H9 (cell line): ENCODE measurements at places on chromosomes 11 and 22. TPM values are rescaled to one million over a fixed set of nuclear protein-coding genes. Genes with fewer than 3 reads are reported as not detected.

GRCh38 chr22:37636186-37636948, 3.1 kb upstream of the SH3BP1 start:
- no peak overlapping the region for H3K27ac ChIP-seq
- peaks cover 8% of the 10 kb centered on the region for H3K36me3 ChIP-seq
- no peak for DNase-seq
- peaks cover 5% of the 10 kb centered on the region; the same call in 1 of the 2 replicates for H3K4me1 ChIP-seq
- H3K27me3 ChIP-seq, result no peaks in the 10 kb centered on the region

- H3K4me3 ChIP-seq, result no peak overlapping the region
- no peaks in the 10 kb centered on the region for H3K27me3 ChIP-seq
- H3K27ac ChIP-seq, result no peak overlapping the region
- peaks cover 10% of the 10 kb centered on the region; the same call in 1 of the 2 replicates for H3K4me1 ChIP-seq
- no peaks in the 10 kb centered on the region for H3K36me3 ChIP-seq
- DNase-seq, result no peak
Measured at GRCh38 chr11:92296138-92296515, 71.5 kb downstream of the FAT3 start.

- H3K36me3 ChIP-seq, result no peaks in the 10 kb centered on the region
- no peaks in the 10 kb centered on the region for H3K27me3 ChIP-seq
- H3K27ac ChIP-seq, result no peak overlapping the region
- no peak overlapping the region for H3K4me3 ChIP-seq
- H3K4me1 ChIP-seq, result no peaks in the 10 kb centered on the region
Measured at GRCh38 chr11:57054817-57055216, 66.1 kb downstream of the OR5AK2 start.

The MRPL23 gene
- 65.3 and 67.3 TPM in 2 replicates for total RNA-seq

The MS4A4E gene
- 0.42 TPM in 1 of 2 replicates, not detected in the other for total RNA-seq

GRCh38 chr22:46465345-46465720, 72.1 kb downstream of the CELSR1 start:
- H3K4me1 ChIP-seq, result no peaks in the 10 kb centered on the region
- H3K4me3 ChIP-seq, result no peak overlapping the region
- no peak for DNase-seq

- H3K36me3 ChIP-seq, result no peaks in the 10 kb centered on the region
- H3K4me3 ChIP-seq, result no peak overlapping the region
- no peak overlapping the region for H3K27ac ChIP-seq
- no peak for DNase-seq
- H3K27me3 ChIP-seq, result no peaks in the 10 kb centered on the region; the same call in 1 of the 2 replicates
Measured at GRCh38 chr11:2300936-2301630, 635 bp downstream of the C11orf21 start.

DNA sequence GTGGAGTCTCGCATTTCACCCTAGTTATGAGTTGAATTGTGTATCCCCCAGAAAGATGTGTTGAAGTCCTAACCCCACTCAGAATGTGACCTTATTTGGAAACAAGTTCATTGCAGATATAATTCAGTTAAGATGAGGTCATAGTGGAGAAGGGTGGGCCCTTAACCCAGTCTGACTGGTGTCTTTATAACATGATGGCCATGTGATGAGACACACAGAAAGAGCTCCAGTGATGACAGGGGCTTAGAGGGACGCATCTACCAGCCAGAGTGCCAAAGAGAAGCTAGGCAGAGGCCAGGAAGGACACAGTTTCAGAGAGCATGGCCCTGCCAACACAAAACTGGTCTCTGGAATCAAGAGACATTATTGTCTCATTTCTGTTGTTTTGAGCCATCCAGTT, 50.3 kb downstream of the LARGE1 start:
- DNase-seq, result no peak
- H3K4me3 ChIP-seq, result no peak overlapping the region
- peaks cover 3% of the 10 kb centered on the region; the same call in 1 of the 2 replicates for H3K36me3 ChIP-seq
- H3K4me1 ChIP-seq, result no peaks in the 10 kb centered on the region; the same call in 1 of the 2 replicates
- no peaks in the 10 kb centered on the region for H3K27me3 ChIP-seq

The OR5I1 gene
- not detected in 2 replicates for total RNA-seq

The IRAG1 gene
- total RNA-seq, result 2.4 and 3.3 TPM in 2 replicates

DNA sequence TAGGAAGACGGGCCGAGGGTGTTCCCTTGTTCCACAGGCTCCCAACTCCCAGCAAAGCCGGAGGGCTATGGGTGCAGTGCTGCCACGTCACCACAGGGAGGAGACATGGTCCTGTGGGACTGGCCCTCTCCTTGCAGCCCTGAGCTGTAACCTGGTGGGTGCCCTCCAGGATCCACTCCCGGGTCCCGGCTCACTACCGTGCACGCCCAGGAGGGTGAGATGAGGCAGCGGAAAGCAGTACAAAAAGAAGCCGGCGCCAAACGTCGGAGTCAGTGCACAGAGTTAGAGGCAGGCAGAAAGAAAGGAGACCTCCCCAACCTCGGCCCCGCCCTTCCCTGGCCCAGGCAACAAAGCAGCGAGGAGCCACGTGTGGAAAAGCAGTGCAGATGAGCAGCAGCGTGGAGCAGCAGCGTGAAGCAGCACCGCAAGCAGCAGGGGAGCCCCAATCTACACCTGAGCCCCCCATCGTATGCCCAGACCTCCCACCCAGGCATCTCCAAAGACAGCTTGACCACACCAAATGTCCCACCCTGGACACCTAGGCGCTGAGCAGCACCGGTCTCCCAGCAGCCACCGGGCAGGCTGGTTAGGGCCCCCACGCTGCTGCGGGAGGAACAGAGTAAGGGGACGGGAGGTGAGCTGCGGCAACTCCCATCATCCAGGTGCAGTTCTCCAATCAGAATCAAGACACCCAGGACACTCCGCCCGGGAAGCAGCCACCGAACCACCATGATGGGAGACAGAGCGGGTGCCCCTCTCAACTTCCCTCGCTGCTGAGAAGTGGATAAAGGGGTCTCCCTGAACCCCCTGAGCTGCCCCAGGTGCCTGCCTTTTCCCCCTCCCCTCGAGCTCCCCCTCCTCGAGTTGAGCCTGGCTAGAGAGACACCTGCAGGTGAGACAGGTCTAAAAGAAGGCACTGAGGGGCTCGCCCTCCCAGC, 28.8 kb downstream of the IGSF9B start:
- no peaks in the 10 kb centered on the region for H3K27me3 ChIP-seq
- H3K27ac ChIP-seq, result no peak overlapping the region
- no peaks in the 10 kb centered on the region for H3K4me1 ChIP-seq
- H3K36me3 ChIP-seq, result peaks cover 52% of the 10 kb centered on the region
- H3K4me3 ChIP-seq, result no peak overlapping the region; the same call in 2 of the 3 replicates

The GLYAT gene
- not detected in 2 replicates for total RNA-seq

The THY1 gene
- total RNA-seq, result 176 and 184 TPM in 2 replicates

DNA sequence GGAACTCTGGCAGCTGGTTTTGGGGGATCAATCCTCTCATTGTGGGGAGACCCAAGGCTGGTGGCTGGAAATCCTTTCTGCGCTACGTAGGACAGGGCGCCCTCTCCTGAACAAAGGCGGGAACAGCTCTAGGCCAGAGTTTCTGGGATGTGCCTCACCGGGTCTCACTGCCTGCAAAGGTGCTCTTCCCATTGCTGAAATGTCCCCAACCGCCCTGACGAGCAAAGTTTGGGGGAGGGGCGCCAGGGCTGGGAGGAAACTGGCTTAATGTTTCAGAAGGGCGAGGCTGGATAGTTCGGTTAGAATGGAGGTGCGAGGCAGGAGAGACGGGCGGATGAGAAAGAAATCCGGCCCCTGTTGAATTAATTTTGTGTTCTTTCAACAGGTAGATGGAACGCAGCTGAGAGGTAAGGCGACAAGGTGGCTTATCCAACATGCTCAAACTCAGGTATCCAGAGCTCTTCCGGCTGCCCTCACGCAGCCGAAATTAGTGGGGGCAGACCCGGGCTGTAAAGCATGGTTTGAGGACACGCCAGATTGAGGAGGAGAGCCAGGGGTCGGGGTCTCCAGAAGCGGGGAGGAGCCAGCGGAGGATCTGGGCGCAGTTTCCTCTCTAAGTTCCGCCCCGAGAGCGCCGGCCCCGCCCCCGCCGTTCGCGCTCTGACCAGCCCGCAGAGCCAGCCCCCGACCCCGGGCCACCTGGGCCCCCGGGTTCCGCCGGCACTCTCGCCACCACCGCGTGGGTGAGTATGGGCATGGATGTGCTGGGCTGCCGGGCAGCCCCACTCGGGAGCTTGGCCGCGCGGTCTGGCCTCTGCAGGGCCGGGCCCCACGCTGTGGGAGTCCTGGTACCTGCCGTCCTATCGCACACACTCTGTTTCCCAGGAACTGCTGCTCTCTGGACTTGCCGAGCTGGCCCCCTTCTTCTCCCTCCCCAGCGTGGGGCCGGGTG, at the start of gene PGAP2:
Gene PGAP2, plus strand, starts transcription at position 652 of the 952 bp plus-strand sequence. CDS start 2,700 bp downstream, outside the sequence.
- H3K27me3 ChIP-seq, result no peaks in the 10 kb centered on the region
- H3K36me3 ChIP-seq, result no peaks in the 10 kb centered on the region
- H3K27ac ChIP-seq, result no peak within 1 kb of the TSS
- DNase-seq, result peak; percentile 89
- H3K4me1 ChIP-seq, result no peaks in the 10 kb centered on the region

The PLAAT5 gene
- total RNA-seq, result 8.5 and 9.6 TPM in 2 replicates

- no peaks in the 10 kb centered on the region for H3K4me1 ChIP-seq
- DNase-seq, result peak; percentile 16
- H3K4me3 ChIP-seq, result no peak overlapping the region
Measured at GRCh38 chr11:126917531-126918204, 82.9 kb downstream of the KIRREL3 start.

GRCh38 chr11:67364783-67365722, 8.3 kb downstream of the CLCF1 start:
- peaks cover 2% of the 10 kb centered on the region; the same call in 1 of the 2 replicates for H3K4me1 ChIP-seq
- no peaks in the 10 kb centered on the region; the same call in 1 of the 2 replicates for H3K27me3 ChIP-seq
- no peak overlapping the region for H3K4me3 ChIP-seq
- H3K27ac ChIP-seq, result no peak overlapping the region
- no peaks in the 10 kb centered on the region for H3K36me3 ChIP-seq

DNA sequence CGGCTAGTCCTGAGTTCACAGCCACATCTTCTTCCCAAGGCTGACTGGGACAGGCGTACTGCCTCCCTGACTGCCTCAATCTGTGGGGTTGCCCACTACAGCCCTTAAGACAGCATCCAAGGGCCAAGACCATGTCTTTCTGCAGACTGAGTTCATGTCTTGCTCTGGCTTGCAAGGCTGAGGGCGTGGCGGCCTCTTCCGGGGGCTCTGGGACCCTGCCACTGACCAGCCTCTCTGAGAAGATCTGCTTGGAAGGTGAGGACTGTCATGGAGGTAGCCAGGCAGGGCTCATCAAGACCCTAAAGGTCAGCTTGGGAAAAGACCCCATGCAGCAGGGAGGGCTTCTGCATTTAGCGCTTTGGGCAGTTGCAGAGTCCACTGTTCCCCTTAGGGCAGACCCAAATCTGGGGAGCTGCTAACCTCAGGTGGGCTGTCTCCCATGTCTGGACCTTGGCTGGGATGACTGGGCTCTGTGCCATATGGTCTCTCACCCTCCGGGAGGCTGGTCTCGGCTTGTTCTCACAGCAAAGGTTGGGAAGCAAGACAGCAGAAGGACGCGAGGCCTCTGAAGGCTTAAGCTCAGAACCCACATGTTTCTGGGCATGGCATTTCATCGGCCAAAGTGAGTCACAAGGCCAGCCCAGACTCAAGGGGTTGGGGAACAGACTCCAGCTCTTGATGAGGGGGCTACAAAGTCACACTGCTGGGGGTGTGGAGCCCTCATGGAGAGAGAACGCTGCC, 109.1 kb upstream of the LMO1 start:
- no peak overlapping the region for H3K27ac ChIP-seq
- H3K4me3 ChIP-seq, result no peak overlapping the region

The OR8D4 gene
- total RNA-seq, result not detected in 2 replicates

DNA sequence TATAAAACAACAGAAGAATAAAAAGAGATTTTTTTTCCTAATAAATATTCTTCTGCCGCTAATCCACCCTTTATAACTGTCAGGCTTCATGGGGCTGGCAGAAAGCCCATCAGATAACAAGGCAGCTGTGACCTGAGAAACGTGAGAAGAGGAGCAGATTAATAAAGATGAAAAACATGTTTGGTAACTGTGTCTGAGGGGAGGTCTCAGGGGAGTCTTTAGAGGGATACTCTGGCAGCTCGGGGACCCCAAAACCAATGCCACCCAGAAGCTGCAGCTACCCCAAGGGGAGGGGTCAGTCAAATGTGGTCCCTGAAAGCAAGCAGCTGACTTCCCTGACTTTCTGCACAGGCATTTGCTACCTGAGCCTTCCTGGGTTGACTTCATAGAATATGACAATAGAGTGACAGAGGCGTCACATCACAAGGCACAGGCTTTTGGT, 48.4 kb upstream of the POU2AF1 start:
- no peak overlapping the region for H3K4me3 ChIP-seq
- H3K4me1 ChIP-seq, result peaks cover 8% of the 10 kb centered on the region
- H3K27me3 ChIP-seq, result no peaks in the 10 kb centered on the region
- H3K27ac ChIP-seq, result no peak overlapping the region
- H3K36me3 ChIP-seq, result no peaks in the 10 kb centered on the region

GRCh38 chr11:88475991-88476418, 138.5 kb upstream of the CTSC start:
- H3K4me1 ChIP-seq, result no peaks in the 10 kb centered on the region
- H3K4me3 ChIP-seq, result no peak overlapping the region
- H3K27ac ChIP-seq, result no peak overlapping the region
- no peaks in the 10 kb centered on the region for H3K27me3 ChIP-seq

- no peak overlapping the region for H3K4me3 ChIP-seq
- DNase-seq, result no peak
- H3K27me3 ChIP-seq, result no peaks in the 10 kb centered on the region
- no peaks in the 10 kb centered on the region for H3K36me3 ChIP-seq
- no peak overlapping the region for H3K27ac ChIP-seq
- no peaks in the 10 kb centered on the region for H3K4me1 ChIP-seq
Measured at GRCh38 chr11:94201004-94201465, 72.4 kb downstream of the PANX1 start.

The MGAT3 gene
- total RNA-seq, result 4.7 and 5.0 TPM in 2 replicates

The KCNC1 gene
- total RNA-seq, result 0.04 TPM in 1 of 2 replicates, not detected in the other

The C11orf54 gene
- 16.1 and 18.0 TPM in 2 replicates for total RNA-seq

The CARNS1 gene
- 0.88 and 1.1 TPM in 2 replicates for total RNA-seq

The TPBGL gene
- total RNA-seq, result 0.61 and 0.64 TPM in 2 replicates

DNA sequence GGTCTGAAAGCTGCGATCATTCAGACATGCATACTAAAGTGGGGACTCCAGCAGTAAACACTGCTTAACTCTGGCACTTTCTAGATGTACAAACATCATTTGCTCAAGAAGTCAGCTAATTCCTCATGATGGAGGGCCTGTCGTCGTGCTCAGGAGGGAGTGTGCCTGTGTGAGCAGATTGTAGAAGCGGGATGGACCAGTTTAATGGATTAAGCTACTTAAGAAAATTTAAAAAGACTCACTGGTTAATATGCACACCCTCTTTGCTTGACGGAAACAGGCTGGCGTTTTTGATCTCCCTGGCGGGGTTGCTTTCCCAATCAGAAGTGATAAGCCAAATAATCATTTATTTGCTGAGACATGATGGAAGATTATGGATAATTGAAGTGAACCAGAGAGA, 79.0 kb downstream of the LDLRAD3 start:
- no peak overlapping the region for H3K4me3 ChIP-seq
- peaks cover 11% of the 10 kb centered on the region for H3K36me3 ChIP-seq
- H3K27me3 ChIP-seq, result no peaks in the 10 kb centered on the region

The OOSP2 gene
- not detected in 2 replicates for total RNA-seq

DNA sequence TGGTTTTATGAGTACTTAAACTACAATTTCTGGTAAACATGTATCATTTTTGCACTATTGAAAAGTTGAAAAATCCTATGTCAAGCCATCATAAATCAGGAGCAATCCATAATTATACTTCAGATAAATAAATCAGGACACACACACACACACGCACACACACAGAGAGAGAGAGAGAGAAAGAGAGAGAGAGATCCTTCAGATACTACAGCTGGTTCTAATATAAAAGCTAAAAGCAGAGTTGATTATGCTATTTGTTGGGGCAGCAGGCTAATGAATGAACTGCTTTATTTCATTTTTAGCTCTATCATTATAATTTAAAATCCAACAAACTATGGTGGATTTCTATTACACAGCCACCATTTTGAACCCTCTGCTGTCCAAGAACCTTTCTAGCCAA, 322.4 kb upstream of the CCDC90B start:
- no peaks in the 10 kb centered on the region for H3K27me3 ChIP-seq
- DNase-seq, result no peak
- H3K27ac ChIP-seq, result no peak overlapping the region
